ENCODE measurements at places on chromosomes 13 and 19.

- DNase-seq, result no peak
Measured at GRCh38 chr19:33703438-33703750, 81.6 kb downstream of the CHST8 start.

- no peak for DNase-seq
Measured at GRCh38 chr13:44331912-44332851, 41.4 kb upstream of the SERP2 start.

GRCh38 chr19:55901369-55902079, 30.6 kb downstream of the NLRP13 start:
- no peak for DNase-seq

DNA sequence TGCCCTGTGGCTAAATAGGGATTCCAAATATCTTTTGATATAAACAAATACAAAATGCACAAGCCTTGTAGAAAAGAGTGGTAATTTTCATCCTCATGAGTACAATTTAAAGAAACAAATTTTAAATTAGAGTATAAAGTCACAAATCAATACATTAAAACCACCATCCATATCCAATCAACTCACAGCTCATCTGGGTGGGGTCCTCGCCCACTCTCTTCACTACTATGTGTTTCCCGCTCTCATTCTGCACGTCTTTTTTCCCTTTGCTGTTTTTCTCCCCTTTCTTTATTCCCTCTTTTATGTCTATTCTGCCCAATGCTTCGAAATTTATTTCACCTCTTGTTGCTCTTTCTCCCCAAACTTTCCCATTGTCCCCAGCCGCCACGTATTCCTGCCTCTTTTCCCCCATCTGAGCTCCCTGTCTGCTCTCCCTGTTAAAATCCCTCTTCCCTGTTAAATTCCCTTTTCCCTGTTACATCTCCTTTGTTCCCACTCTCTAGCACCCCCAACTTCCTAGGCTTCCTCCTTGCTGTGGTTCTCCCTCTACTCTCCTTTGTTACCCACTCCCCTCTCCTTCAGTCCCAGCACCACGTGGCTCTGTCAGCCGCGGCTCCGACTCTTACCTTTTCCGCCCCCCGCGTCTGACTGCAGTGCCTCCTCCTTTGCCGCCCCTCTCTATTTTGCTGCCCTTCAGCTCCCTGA, 1.3 kb downstream of the ZNF616 start:
- peak; percentile 25 for DNase-seq

GRCh38 chr13:112820318-112820717, 130.5 kb downstream of the ATP11A start:
- no peak for DNase-seq

DNA sequence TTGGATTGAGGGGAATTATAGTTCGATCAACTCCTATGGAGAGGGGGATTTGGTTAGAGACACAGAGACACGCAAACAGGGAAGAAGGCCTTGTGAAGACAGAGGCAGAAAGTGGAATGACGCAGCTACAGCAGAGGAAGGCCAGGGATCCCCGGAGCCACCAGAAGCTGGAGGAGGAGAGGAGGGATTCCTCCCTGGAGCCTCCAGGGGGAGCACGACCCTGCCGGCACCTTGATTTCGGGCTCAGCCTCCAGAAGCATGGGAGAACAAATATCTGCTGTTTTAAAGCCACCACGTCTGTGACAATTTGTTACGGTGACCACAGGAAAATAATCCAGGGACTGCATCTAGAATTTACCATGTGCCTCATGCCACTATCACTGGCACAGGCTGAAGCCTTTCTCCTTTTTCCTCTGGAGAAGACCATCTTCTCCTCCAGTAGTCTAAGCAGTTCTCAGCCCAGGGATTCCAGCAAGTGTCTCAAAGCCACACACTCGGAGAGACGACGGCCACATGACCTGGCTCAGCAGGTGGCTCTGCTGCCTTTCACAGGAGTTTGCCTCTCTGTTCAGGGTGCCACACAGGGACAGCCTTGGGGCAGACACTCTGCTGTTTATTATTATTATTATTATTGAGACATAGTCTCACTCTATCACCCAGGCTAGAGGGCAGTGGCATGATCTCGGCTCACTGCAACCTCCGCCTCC, 39.9 kb upstream of the CCNE1 start:
- DNase-seq, result peak; percentile 57
